ENCODE measurements at places on chromosomes 12 and 14. TPM values are rescaled to one million over a fixed set of nuclear protein-coding genes. Genes with fewer than 3 reads are reported as not detected.

C14orf132 gene
- total RNA-seq = 25.5 TPM

CCDC184 gene
- total RNA-seq = 1.1 TPM

NANOG gene
- 0.16 TPM for total RNA-seq

TAC3 gene
- total RNA-seq = not detected

MAP1LC3B2 gene
- total RNA-seq = not detected

WSB2 gene
- total RNA-seq = 32.9 TPM

A2ML1 gene
- not detected for total RNA-seq

KRT71 gene
- total RNA-seq = not detected

CACNA2D4 gene
- total RNA-seq = 0.27 TPM

RPS6KL1 gene
- total RNA-seq = 0.09 TPM

OVCH1 gene
- total RNA-seq = 0.27 TPM

DHH gene
- total RNA-seq = 0.41 TPM

ENDOU gene
- not detected for total RNA-seq

PHETA1 gene
- 16.2 TPM for total RNA-seq

MYF5 gene
- not detected for total RNA-seq

RDH16 gene
- 0.09 TPM for total RNA-seq

NKX2-1 gene
- total RNA-seq = not detected

IL26 gene
- not detected for total RNA-seq
